Tibial nerve (tissue), 4 donors: ENCODE measurements at places on chromosomes 5 and 9. TPM values are rescaled to one million over a fixed set of nuclear protein-coding genes. Genes with fewer than 3 reads are reported as not detected.

TMC1 gene
- not detected for total RNA-seq

TSLP gene
- not detected for total RNA-seq

BNC2 gene
- 89.6 TPM for total RNA-seq

SH2D3C gene
- 11.8 TPM for total RNA-seq

- no peak for DNase-seq
These were observed 23.4 kb downstream of the LIX1 start for GRCh38 chr5:97119007-97119390.

GRCh38 chr9:14350754-14351153 lies 36.8 kb upstream of the NFIB start:
- DNase-seq: no peak

DNA sequence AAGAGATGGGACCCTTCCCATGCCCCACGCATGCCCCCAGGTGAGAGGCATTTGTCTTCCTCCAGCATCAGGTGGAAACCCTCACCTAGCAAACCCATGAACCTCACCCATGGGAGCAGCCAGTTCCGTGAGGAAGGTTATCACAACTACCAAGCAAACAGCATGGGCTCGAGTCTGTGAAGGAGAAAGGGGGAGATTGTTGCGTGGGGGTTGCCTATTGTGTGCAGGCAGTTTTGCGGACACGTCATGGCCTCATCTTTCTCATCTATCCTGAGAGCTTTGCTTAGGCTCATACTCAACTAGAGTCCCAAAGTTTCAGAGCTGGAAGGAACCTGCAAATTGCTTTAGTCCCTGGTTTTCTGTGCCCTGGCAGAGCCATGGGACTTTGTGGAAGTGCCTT lies 73.6 kb upstream of the TGFBR1 start:
- DNase-seq: no peak

GRCh38 chr5:98846520-98846919 lies 73.1 kb downstream of the RGMB start:
- DNase-seq: no peak

DNA sequence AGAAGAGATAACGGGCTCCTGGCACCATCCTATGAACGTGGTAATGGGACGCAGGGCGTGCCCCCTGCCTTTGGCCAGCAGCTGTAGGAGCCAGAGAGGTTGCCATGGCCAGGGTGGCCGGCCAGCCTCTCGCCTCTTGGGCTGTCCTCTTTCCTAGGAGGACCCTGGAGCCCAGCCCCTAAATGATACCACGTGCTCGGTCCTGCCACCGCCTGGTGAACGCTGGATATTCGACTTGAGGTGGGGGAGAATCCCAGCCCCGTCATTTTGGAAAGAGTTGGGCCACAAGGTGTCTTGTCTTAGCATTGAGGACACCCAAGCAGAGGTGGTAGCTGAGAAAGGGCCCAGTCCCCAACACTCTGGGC lies 391 bp upstream of the NRG2 start:
- no peak for DNase-seq
